ENCODE measurements at places on chromosomes 12 and 14.

GRCh38 chr12:19830446-19830845 is 391.2 kb downstream of the AEBP2 start:
- no peak for DNase-seq

- DNase-seq, result no peak
Observed at GRCh38 chr12:124809878-124810277, 53.8 kb downstream of the SCARB1 start.

- no peak for DNase-seq
Observed at GRCh38 chr14:90168425-90169105, 87.8 kb upstream of the PSMC1 start.

- no peak for DNase-seq
Observed at GRCh38 chr12:3923021-3923420, 49.8 kb upstream of the PARP11 start.

GRCh38 chr14:52922656-52923055 is 28.2 kb downstream of the FERMT2 start:
- no peak for DNase-seq

DNA sequence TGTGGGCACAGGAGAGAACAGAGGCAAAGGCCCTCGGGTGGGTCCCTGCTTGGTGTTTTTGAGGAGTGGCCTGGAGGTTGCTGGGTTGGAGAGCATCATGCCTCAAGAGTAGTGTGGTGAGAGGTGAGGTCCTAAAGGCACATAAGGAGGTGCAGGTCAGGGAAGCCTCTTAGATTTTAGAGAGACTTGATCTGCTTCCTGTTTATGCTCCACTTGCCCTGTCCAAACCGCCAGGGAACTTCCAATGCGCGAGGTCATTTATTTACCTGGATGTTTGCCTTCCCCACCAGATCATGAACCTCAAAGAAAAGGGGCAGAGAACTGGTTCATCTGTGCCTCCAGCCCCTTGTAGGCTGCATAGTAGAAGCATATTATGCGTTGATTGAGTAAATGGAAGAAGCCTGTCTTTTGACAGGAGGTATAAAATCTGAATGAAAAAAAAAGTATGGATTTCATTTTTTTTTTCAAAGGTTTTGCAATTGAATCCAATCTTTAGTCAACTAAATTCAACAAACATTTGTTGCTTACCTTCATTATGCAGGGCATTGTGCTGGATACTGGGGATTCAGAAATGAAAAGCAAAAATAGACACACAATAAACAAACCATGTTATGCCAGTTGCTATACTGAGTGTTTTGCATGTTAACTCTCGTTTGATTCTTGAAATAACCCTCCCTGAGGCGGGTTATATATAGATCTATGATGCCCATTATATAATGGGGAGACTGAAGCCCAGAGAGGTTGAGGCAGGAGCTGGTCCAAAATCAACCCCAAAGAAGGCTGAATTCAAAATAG is 485.2 kb downstream of the VRK1 start:
- no peak for DNase-seq

DNA sequence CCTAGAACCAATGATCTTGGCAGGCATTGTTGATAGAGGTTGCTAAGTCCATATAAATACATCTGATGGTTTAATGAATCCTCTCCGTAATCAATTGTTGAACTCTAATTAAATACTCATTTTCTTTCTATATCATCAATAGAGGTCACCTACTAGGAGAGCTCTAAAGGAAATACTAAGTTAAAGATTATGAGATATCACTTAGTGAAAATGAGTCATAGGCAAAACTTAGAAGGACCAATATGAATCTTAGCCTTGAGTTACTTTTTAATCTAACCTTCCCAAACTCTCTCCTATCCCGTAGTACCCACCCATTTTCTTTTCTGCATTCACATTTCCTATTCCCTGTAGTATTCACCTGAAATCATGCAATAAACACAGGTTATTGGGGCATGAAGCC is 50.2 kb downstream of the MBIP start:
- no peak for DNase-seq

- DNase-seq, result no peak
Observed at GRCh38 chr12:65164244-65164643, 5.1 kb upstream of the LEMD3 start.

- no peak for DNase-seq
Observed at GRCh38 chr14:77707355-77707723, 484 bp downstream of the ALKBH1 start.

DNA sequence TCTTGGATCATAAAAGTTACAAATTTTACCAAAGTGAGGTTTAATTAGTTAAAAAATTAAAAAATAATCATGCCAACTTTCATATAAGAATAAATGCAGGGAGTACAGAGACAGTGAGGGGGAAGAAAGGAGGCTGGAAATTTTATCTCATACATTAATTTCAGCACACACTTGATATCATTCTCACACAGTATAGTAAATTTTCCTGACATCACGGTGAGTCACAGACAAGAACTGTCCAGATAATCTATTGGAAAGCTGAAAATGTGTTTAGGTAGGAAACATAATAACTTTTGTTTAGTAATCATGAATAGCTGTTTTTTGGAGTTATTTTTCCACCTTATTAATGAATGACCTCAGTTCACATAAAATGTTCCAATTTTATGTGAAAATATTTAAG is 1204.8 kb downstream of the GALC start:
- DNase-seq, result no peak

GRCh38 chr14:104858811-104859426 is 6.1 kb upstream of the CEP170B start:
- DNase-seq, result no peak

DNA sequence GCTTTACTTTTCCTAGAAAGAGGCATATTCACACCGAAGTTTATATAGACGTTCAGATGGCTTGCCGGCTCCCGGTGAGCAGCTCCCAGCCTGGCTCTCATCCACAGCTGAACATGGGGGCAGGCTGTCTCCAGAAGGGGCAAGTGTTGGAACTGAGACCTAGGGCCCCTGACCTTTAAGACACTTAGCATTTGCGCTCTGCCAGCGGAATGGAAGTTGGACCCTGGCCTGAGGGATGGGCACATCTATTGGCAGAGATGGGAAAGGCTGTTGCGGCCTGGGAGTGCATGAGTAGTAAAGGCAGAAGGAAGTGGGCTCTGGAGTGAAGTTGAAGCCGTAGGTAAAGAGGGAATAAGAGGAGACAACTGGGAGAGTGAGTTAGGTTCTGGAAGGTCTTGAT is 54.2 kb upstream of the TSPAN9 start:
- no peak for DNase-seq
